ENCODE measurements at places on chromosomes 6 and 20.

DNA sequence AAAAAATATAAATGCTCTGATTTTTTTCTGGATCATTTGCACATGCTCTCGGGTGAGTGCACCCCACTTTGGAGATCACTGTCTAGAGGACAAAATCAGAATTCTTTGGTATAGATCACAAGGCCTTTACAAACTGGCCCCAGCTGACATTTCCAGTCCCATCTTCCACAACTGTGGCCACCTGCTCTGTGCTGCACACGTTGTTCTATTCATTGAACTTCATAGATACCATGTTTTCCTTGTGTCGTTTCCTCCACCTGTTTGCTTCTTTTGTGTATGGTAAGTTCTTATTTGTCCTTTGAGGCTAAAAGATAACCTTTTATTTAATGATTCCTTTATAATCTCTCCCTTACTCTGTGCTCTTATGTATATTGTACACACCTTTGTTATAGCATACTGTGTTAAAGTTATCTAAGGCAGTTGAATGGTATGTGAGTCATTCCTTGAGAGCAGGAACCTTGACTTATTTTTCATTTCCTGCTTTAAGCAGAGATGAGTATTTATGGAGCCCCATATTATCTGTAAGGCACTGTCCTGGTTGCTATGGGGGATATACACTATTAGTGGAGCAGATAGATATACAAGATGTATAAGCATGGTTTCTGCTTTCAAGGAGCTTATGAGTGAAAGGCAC lies 12.0 kb upstream of the SLC17A5 start:
- no peak for DNase-seq

DNA sequence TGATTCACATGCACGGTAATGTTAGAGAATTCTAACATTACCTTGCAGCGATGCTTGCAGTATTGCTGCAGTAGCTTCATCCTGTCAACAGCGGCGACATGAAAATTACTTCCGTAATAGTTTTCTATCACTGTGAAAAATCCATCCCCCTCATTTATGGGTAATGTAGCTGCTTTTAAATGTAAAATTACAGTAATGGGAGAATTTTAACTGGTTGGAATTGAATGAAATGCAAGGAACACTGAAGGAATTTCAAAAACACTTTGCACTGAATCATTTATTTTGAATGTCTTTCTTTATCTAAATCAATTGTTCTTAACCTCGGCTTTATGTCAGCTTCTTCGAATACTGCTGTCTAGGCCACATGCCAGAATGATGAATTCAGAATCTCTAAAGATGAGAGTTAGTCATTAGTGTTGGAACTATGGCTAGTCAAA lies 102.4 kb upstream of the HIVEP1 start:
- DNase-seq = no peak

GRCh38 chr20:20360464-20360863 lies 7.4 kb upstream of the INSM1 start:
- no peak for DNase-seq

DNA sequence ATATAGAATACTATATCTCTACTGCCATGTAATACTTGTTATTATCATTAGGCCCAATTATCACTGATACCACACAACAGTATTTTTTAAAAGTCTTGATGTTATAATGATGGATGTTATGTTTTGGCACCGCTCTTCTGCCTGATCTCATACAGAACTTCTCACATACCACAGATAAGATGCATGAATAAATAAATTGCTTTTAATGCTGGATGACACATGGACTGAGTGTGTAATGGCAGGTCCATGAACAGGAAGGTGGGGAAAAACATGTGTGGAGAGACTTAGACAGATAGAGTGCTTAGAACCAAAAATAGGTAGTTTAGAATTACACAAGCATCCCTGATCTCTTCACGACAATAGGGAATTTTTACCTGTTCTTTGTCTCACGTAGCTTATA lies 258.4 kb upstream of the MARCKS start:
- no peak for DNase-seq

GRCh38 chr6:3635482-3635881 lies 116.0 kb downstream of the PXDC1 start:
- DNase-seq = no peak

DNA sequence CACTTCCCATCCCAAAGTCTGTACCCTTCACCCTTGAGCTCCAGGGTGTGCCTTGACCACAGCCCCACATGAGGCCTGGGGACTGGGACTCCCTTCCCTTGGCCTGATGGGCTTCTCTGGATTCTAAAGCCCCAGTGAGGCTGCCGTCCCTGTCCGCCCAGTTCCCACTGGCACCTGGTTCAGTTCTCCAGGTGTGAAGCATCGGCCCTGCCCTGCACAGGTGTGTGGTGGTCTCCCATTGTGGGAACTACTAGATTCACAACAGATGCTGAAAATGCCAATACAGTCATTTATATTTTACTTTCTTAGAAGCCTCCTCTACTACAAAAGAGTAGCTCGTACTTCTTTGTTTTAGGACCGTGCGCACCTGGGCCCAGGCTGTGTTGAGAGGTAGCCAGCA lies 72.8 kb downstream of the TTLL2 start:
- DNase-seq = no peak

DNA sequence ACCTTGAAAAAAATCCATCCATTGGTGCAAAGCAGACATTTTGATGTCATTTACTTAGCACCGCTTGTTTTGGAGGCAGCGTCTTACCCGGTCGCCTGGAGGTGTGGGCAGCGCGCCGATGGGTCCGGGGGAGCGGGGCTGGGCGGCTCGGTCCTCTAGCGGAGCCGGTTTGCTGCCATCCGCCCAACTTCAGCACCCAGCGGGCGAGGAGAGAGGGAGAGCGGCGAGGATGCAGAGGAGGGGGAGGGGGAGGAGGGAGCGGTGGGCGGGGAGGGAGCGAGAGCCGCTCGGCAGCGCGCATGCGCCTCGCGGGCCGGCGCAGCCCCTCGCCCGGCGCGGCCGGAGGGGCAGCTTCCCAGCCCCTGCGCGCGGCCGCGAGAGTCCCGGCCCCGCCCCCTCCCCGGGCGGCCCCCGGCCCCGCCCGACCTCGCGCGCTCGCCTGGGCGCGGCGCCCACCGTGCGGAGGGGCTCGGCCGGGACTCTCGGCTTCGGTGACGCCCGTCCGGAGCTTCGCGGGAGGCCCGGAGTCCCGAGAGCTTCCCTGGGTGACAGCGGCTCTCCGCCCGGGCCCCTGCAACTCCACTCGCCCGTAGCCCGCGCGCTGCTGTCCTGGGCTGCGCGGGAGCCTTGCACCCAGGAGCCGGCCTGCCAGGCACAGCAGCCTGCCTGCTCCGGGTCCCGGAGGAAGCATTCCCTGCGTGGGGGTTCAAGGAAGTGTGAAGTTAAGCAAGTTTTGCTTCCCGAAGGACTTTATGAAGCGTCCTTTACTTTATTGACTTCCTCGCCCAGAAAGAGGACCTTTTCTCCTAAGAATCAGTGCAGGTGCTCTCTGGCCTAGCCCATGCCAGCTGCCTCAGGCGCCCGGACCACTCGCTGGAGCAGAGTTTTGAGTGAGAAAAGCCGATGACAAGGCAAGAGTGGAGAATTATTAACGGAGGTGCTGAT lies at the start of gene RGS17:
Gene RGS17, minus strand, starts transcription at position 246 of the 945 bp plus-strand sequence. CDS start 87,264 bp downstream, outside the sequence.
- DNase-seq = no peak

DNA sequence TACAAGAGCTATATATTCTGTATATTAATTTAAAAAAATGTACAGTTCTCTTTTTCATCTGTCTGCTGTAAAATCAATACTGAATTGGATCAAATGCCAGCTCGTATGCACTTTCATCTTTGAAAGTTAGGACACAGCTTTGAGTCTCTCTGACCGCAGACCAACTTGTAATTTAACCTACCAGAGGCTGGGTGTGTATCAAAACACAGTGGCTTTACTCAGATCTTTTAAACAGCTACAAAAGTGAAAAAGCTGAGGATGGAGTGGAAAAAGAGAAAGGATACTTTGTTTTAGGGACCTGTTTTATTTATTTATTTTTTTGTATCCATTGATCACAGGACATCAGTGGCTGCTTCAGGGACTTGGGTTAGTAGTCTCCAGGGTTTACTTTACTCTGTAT lies 44.1 kb downstream of the KIAA0408 start:
- no peak for DNase-seq

- DNase-seq = no peak
Observed at GRCh38 chr20:62482146-62482809, 6.5 kb upstream of the GATA5 start.

- no peak for DNase-seq
Observed at GRCh38 chr20:24720957-24721356, 228.1 kb upstream of the CST7 start.

DNA sequence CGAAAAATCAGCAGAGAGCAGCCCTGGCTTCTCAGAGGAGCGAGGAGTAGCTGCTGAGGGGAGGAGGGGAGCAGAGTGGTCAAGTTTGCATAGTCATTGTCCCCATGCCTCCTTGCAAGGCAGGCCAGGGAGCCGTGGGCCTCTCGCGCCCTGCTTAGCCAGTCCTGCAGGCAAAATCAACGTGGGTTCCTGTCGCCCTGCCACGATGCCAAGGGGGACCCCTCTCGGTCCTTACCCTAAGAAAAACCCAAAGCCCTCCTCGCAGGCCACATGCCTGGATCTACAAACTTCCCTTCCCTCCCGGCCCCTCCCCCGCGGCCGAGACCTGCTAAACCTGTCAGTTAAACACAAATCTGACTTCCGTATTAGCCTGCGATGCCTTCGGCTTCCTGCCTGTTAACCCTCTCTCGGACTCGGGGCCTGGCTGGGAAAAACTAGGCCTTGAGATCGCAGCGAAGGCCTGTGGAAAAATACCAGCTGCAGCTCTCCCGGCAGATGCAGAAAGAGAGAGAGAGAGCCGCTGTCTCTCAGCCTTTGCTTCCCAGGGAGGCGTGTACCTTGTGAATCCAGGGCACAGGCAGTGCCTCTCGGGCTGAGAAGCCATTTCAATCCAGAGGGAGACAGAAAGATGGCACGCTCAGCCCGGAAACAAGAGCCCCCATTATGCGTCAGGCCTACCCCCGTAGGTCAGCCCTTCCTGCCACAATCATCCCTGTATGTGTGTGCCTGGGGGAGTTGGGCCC lies 968 bp upstream of the ZMYND8 start:
- DNase-seq = peak; percentile 68

- no peak for DNase-seq
Observed at GRCh38 chr20:52420805-52421204, 229.2 kb upstream of the ZFP64 start.

DNA sequence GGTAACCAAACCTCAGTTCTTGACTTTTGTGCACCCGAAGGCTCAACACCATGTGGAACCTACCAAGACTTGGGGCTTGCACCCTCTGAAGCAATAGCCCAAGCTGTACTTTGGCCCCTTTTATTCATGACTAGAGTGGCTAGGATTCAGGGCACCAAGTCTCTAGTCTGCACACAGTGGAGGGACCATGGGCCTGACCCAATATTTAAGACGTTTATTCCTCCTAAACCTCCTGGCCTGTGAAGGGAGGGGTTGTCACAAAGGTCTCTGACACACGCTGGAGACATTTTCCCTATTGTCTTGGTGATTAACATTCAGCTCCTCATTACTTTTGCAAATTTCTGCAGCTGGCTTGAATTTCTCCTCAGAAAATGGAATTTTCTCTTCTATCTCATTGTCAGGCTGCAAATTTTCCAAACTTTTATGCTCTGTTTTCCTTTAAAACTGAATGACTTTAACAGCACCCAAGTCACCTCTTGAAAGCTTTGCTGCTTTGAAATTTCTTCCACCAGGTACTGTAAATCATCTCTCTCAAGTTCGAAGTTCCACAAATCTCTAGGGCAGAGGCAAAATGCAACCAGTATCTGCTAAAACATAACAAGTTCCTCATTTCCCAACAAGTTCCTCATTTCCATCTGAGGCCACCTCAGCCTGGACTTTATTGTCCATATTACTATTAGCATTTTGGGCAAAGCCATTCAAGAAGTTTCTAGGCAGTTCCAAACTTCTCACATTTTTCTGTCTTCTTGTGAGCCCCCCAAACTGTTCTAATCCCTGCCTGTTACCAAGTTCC lies 481.4 kb upstream of the BTBD3 start:
- no peak for DNase-seq

GRCh38 chr20:24933266-24933908 lies 15.7 kb upstream of the CST7 start:
- no peak for DNase-seq

- DNase-seq = peak; percentile 44
Observed at GRCh38 chr6:134097114-134097707, 44.8 kb upstream of the SLC2A12 start.

DNA sequence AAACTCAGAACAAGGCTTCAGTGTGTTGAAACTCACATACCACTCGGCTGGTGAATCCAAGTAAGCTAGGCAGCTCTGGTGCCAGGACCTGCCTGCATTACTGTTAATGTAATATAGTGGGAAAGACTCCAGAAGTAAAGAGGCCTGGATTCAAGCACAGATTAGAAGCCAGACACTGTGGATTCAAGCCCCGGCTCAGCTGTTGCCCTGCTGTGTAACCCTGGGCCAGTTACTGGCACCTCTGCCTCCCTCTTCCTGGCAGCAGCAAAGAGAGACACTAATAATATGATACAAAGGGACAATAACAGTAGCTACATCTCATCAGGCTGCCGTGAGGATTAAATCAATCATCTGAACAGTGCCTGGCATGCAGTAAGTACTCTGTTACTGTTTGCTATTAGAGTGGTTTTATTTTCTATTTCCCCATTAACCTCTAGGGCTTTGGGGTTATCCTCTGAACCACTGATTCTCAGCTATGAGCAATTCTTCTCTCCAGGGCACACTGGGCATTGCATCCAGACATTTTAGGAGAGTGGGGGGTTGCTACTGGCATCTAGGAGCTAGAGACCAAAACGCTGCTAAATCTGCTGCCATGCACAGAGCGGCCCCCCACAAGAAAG lies 92.9 kb downstream of the ZMYND8 start:
- no peak for DNase-seq

- DNase-seq = no peak
Observed at GRCh38 chr6:114055763-114056162, 84.8 kb upstream of the HDAC2 start.

- peak; percentile 33 for DNase-seq
Observed at GRCh38 chr20:20237093-20237959, 130.6 kb upstream of the INSM1 start.

- no peak for DNase-seq
Observed at GRCh38 chr6:40268166-40268565, 319.0 kb downstream of the LRFN2 start.

DNA sequence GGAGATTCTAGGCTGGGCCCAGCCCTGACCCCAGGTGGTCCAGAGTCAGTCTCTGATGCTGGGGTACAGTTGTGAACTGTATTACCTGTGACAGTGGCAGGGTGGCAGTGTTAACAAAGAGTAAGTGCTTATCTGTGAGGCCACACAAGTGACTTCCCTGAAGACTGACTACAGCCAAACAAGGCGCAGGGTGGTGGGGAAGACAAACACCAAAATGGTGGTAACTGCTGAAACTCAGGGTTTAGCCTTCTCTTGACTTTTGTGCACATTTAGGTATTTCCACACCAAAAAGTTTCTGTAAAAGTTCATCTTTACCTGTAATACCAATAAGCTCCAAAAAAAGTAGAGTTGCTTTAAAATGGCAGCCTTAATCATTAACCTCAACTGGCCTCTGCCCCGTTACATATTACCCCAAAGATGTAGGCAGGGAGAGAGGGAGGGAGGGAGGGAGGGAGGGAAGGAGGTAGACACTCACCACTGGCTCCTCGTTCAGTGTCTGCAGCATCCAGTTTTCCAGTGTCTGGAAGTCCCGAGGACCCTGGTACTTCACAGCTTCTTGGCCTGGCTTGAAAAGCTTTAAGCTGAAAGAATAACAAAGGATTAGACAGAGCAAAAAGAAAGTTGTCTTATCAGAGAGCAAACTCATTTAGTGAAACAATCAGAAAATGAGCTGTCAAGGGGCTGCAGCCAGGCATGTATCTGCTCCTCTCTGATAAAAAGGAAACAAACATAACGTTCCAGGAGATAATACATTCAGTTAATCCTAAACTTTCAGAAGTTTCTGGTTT lies 11.3 kb downstream of the TXNDC5 start:
- no peak for DNase-seq
